ENCODE measurements at places on chromosomes 12 and 14. TPM values are rescaled to one million over a fixed set of nuclear protein-coding genes. Genes with fewer than 3 reads are reported as not detected.
A peak's percentile ranks its signal among the peaks of the same experiment; 100 is the strongest.

The LRRK2 gene
- total RNA-seq = 4.5 TPM

The GCN1 gene
- total RNA-seq = 88.9 TPM

The ZBTB39 gene
- total RNA-seq = 2.2 TPM

- peaks cover 31% of the 10 kb centered on the region for H3K4me1 ChIP-seq
- H3K27me3 ChIP-seq = no peaks in the 10 kb centered on the region
- DNase-seq = peak; percentile 64
- peaks cover 27% of the 10 kb centered on the region for H3K36me3 ChIP-seq
- H3K27ac ChIP-seq = peak overlapping the region; percentile 93
Measured at GRCh38 chr12:6872073-6873048, 742 bp downstream of the SPSB2 start.

DNA sequence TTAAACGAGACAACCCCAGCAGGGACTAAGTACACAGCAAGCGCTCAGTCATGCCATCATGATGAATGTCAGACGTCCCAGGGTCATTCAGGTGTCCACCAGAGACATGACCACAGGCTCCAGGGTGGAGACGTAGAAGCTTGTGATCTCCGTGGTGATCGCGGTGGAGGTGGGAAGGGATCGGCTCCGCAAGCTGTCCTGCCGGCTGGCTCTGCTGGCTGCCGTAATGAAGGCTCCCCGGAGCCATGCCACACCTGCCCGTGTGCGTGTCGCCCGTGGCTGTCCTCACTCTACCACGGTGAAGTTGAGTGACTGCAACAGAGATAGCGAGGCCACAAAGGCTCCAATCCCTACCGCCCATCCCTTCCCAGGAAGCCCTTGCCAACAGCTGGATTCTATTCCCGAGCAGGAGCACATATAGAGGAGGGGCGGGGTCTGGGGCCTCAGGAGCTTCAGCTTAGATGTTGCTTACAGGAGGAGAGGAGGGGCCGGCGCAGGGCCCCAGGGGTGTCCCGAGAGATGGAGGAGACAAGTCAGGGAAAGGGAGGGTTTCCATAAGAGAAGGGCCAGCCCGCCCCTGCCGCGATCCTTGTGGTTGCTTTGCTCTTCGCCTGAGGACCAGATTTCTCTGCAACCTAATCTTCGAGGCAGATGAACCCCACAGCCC lies 332.6 kb upstream of the SFSWAP start:
- peaks cover 5% of the 10 kb centered on the region for H3K27me3 ChIP-seq
- H3K36me3 ChIP-seq = no peaks in the 10 kb centered on the region
- H3K4me1 ChIP-seq = no peaks in the 10 kb centered on the region
- DNase-seq = no peak

All from gastrocnemius medialis (tissue), 4 donors.